ENCODE measurements at places on chromosomes 11 and 22.

DNA sequence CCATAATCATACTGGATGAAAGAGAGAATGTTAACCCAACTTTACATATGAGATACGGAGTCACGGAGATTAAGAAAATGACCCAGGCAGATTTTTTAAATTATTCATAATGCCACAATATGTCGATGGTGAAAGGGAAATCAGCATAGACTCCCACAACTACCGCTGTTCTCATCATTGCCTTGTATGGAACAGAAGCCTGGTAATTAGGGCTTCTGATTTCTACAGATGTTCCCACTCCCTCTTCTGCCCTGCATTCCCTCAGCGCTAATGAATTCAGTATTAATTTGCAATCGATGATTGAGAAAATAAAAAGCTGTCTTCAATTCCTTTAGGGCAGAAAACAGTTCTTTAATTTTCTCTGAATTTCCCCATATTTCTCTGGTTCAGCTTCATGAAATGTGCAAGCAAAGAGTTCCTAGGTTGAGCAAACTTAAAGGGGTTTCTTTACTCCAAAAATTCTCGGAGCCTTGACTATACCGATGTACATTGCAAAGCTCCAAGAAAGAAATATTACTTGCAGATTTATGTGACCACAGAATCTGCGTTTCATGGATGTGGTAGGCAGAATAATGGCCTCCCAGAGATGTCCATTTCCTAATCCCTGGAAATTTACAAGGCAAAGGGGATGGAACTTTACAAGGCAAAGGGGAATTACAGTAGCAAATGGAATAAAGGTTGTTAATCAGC lies 134.9 kb upstream of the ZC3H12C start:
- H3K4me1 ChIP-seq, result no peaks in the 10 kb centered on the region
- no peak overlapping the region for H3K27ac ChIP-seq
- no peaks in the 10 kb centered on the region for H3K36me3 ChIP-seq
- H3K4me3 ChIP-seq, result no peak overlapping the region
- no peak for DNase-seq

DNA sequence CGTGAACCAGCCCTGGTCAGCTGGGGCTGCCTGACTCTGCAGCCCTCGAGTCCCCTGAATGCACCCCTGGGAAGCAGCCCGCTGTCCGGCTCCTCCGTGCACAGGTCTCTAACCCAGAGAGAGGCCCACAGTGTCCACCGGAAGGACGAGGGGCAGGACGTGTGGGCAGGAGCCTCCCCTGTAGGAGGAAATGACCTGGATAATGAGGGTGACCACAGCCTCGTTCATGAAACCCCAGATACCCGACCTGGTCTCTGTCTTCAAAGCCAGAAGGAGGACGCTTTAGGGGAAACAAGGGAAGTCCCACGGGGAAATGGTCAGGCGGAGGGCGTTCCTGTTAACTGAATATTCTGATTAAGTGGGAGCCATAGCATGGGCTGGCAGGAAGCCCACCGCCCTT lies 23.3 kb downstream of the LIF start:
- H3K27ac ChIP-seq, result no peak overlapping the region
- H3K4me1 ChIP-seq, result peaks cover 4% of the 10 kb centered on the region
- DNase-seq, result no peak
- H3K36me3 ChIP-seq, result no peaks in the 10 kb centered on the region

- no peaks in the 10 kb centered on the region for H3K27me3 ChIP-seq
- no peaks in the 10 kb centered on the region for H3K36me3 ChIP-seq
- H3K4me1 ChIP-seq, result peaks cover 51% of the 10 kb centered on the region
- no peak for DNase-seq
Observed at GRCh38 chr11:96213500-96213899, 129.5 kb downstream of the MAML2 start.

DNA sequence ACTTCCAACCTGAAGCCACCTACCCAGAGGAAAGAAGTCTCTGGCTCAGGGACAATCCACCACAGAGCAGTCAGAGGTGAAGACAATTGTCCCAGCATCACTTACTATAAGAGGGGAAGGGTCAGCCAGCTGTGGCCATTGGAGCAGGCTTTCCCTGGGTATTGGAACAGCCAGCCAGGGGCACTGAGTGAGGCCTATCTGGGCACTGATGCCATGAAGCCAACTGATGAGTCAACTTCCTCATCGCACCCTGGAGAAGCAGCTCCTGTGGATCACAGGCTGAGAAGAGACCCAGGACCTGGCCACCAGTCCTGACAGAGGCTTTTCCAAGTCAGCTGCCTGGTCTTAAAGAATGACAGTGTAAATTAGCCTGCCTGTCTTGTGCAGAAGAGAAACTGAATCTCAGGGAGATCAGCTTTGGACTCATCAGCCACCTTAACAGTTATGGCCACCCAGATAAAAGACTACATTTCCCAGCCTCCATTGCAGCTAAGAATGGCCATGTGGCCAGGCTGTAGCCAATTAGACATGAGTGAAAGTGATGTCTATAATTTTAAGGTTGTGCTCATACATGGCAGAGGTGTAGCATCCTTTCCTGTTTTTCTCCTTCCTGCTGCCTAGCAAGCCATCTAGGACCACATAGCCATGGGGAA lies 19.0 kb downstream of the CHST1 start:
- no peaks in the 10 kb centered on the region for H3K4me1 ChIP-seq
- no peaks in the 10 kb centered on the region for H3K27me3 ChIP-seq
- DNase-seq, result no peak
- H3K36me3 ChIP-seq, result peaks cover 7% of the 10 kb centered on the region

GRCh38 chr11:126419801-126420697 lies 64.6 kb downstream of the ST3GAL4 start:
- H3K4me3 ChIP-seq, result no peak overlapping the region
- H3K27ac ChIP-seq, result no peak overlapping the region
- H3K27me3 ChIP-seq, result no peaks in the 10 kb centered on the region

GRCh38 chr11:36822829-36823228 lies 224.8 kb upstream of the RAG2 start:
- no peak overlapping the region for H3K4me3 ChIP-seq
- DNase-seq, result no peak

GRCh38 chr11:108751444-108751843 lies 86.6 kb downstream of the DDX10 start:
- no peak overlapping the region for H3K27ac ChIP-seq
- H3K27me3 ChIP-seq, result no peaks in the 10 kb centered on the region
- no peaks in the 10 kb centered on the region for H3K36me3 ChIP-seq

DNA sequence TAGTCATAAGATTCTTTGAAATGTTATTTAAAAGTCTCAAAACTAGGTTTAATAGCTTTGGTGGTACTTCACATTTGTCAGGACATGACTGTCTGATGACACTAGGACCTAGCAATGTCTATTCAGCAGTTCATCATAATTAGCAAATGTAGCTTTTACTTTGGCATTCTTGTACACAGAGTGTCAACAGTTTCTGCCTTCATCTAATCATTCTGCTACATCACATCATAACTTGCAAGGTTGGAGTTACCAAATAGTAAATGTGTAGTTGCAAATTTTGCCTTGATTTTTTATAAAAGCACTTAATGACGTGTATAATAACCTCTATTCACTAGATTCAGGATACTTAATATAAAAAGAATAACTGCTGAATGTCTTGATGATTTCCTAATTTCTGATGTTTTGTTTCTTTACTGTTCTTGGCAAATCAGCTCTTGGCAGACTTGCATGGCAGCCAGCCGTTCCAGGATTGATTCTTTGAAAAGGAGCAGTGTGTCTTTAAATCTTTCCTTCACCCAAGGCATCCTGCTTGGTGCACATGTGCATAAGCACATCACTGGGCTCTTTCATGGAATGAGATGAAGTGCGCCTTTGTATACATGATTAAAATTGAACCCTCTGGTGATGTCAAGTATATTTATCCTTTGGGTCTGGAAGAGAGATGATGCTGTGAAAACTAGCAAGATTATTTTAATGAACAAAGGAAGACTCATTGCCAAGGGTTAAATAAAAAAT lies 12.2 kb downstream of the FBXO7 start:
- peaks cover 10% of the 10 kb centered on the region for H3K4me1 ChIP-seq
- H3K36me3 ChIP-seq, result peaks cover 24% of the 10 kb centered on the region
- no peaks in the 10 kb centered on the region for H3K27me3 ChIP-seq
- no peak overlapping the region for H3K4me3 ChIP-seq
- H3K27ac ChIP-seq, result no peak overlapping the region
- DNase-seq, result no peak

- no peaks in the 10 kb centered on the region for H3K4me1 ChIP-seq
- no peak for DNase-seq
- H3K27me3 ChIP-seq, result no peaks in the 10 kb centered on the region
- H3K36me3 ChIP-seq, result no peaks in the 10 kb centered on the region
- H3K4me3 ChIP-seq, result no peak overlapping the region
- H3K27ac ChIP-seq, result no peak overlapping the region
Observed at GRCh38 chr11:88303037-88303436, 34.5 kb downstream of the CTSC start.

GRCh38 chr11:81098471-81098870 lies 1635.2 kb downstream of the FAM181B start:
- H3K36me3 ChIP-seq, result no peaks in the 10 kb centered on the region
- no peaks in the 10 kb centered on the region for H3K4me1 ChIP-seq
- H3K27ac ChIP-seq, result no peak overlapping the region
- DNase-seq, result no peak
- no peak overlapping the region for H3K4me3 ChIP-seq

- DNase-seq, result no peak
- no peak overlapping the region for H3K4me3 ChIP-seq
- no peaks in the 10 kb centered on the region for H3K27me3 ChIP-seq
- H3K36me3 ChIP-seq, result no peaks in the 10 kb centered on the region
- no peak overlapping the region for H3K27ac ChIP-seq
Observed at GRCh38 chr22:35593891-35594470, 23.1 kb downstream of the MB start.

- H3K36me3 ChIP-seq, result no peaks in the 10 kb centered on the region
- H3K4me1 ChIP-seq, result no peaks in the 10 kb centered on the region
- H3K27ac ChIP-seq, result no peak overlapping the region
- DNase-seq, result no peak
- no peaks in the 10 kb centered on the region for H3K27me3 ChIP-seq
Observed at GRCh38 chr22:49211176-49211575, 616.5 kb downstream of the BRD1 start.

DNA sequence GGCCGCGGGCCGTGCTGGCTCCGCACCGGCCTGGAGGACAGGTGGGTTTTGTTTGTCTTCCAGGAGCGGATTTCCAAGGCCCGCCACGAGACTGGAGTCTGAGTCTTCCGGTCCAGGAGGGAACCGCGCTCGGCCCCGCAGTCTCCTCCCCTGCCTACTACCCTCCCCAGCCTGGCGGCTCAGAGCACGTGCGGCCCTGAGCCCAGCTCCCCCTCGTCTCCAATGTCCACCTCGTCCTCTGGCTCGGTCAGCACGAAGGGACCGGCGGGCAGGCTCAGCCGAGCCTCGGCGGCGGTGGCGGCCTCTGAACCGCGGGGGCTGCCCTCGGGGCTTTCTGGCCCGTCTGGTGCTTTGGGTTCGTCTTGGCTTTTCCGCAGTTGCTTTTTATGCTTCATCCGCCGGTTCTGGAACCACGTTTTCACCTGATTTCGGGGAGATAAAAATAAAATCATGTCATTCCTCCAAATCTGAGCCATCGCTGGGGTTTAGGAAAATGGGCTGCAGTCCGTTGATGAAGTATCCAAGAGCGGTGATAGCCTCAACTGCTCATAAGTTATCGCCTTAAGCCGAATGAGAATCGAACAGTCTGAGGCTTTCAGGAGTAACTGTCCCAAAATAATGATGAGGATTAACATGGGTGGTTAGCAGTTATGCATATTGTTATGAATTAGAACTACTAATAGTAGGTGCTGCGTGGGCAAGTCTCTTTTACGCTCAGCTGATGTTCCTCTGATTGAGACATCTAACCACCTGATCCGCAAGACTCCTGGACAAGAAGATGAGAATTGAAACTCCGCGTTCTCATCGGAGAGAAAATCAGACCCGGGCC lies 4.0 kb downstream of the BSX start:
- peak overlapping the region; percentile 53 for H3K4me3 ChIP-seq
- no peaks in the 10 kb centered on the region for H3K36me3 ChIP-seq
- peaks cover 48% of the 10 kb centered on the region for H3K27me3 ChIP-seq
- DNase-seq, result no peak

GRCh38 chr22:17637490-17638181 lies 921 bp upstream of the BCL2L13 start:
- peak overlapping the region; percentile 99 for H3K27ac ChIP-seq
- no peak for DNase-seq
- H3K4me3 ChIP-seq, result peak overlapping the region; percentile 78
- no peaks in the 10 kb centered on the region for H3K27me3 ChIP-seq

- peaks cover 16% of the 10 kb centered on the region for H3K4me1 ChIP-seq
- H3K36me3 ChIP-seq, result peaks cover 13% of the 10 kb centered on the region
- H3K27ac ChIP-seq, result no peak overlapping the region
- no peaks in the 10 kb centered on the region for H3K27me3 ChIP-seq
- H3K4me3 ChIP-seq, result no peak overlapping the region
Observed at GRCh38 chr11:17983569-17983968, 29.3 kb downstream of the SERGEF start.

- no peak overlapping the region for H3K4me3 ChIP-seq
- no peaks in the 10 kb centered on the region for H3K27me3 ChIP-seq
- DNase-seq, result no peak
- no peaks in the 10 kb centered on the region for H3K36me3 ChIP-seq
- no peak overlapping the region for H3K27ac ChIP-seq
Observed at GRCh38 chr22:41078931-41079330, 13.5 kb upstream of the EP300 start.

GRCh38 chr11:120031156-120031555 lies 106.8 kb downstream of the TRIM29 start:
- no peak overlapping the region for H3K27ac ChIP-seq
- H3K36me3 ChIP-seq, result no peaks in the 10 kb centered on the region
- no peak overlapping the region for H3K4me3 ChIP-seq

DNA sequence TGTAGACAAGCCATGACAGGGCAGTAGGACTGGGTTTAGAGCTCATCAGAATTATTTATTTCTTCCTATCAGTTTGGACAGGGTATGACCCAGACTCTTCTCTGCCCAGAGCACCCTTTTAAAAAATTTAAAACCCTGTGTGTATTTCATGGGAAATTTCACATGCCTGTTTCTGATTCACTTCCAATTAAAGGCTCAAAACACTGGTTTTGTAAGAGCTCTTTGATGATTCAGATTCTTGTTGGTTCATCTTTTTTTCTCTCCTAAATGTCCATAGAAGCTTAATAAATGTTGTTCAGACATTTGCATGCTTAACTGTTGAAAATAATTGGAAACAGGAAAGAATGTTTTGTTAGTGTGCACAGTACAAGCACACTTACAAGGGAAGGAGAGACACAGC lies 13.8 kb downstream of the FLI1 start:
- DNase-seq, result no peak
- H3K27me3 ChIP-seq, result no peaks in the 10 kb centered on the region
- H3K27ac ChIP-seq, result no peak overlapping the region
- no peaks in the 10 kb centered on the region for H3K4me1 ChIP-seq

- no peak overlapping the region for H3K27ac ChIP-seq
- DNase-seq, result no peak
- no peaks in the 10 kb centered on the region for H3K27me3 ChIP-seq
- no peak overlapping the region for H3K4me3 ChIP-seq
- H3K4me1 ChIP-seq, result no peaks in the 10 kb centered on the region
- H3K36me3 ChIP-seq, result peaks cover 26% of the 10 kb centered on the region
Observed at GRCh38 chr11:3093281-3094191, 36.3 kb upstream of the CARS1 start.

- peaks cover 3% of the 10 kb centered on the region for H3K4me1 ChIP-seq
- H3K36me3 ChIP-seq, result no peaks in the 10 kb centered on the region
- peaks cover 8% of the 10 kb centered on the region for H3K27me3 ChIP-seq
Observed at GRCh38 chr22:26172389-26172990, 3.2 kb downstream of the SEZ6L start.

GRCh38 chr11:85810871-85811611 lies at the start of gene SYTL2:
SYTL2 (minus strand) TSS chr11:85811141; CDS start chr11:85757725, 53,416 bp downstream.
- peak within 1 kb of the TSS; percentile 93 for H3K4me3 ChIP-seq
- H3K27me3 ChIP-seq, result no peaks in the 10 kb centered on the region
- H3K27ac ChIP-seq, result peak within 1 kb of the TSS; percentile 19
